Naive thymus-derived CD4-positive, alpha-beta T cell (primary cell): ENCODE measurements at places on chromosomes 16 and 17. TPM values are rescaled to one million over a fixed set of nuclear protein-coding genes. Genes with fewer than 3 reads are reported as not detected.
A peak's percentile ranks its signal among the peaks of the same experiment; 100 is the strongest.

HCRT gene
- total RNA-seq: not detected

- no peak for DNase-seq
These were observed 10.3 kb upstream of the IGFBP4 start for GRCh38 chr17:40432864-40433528.

DNA sequence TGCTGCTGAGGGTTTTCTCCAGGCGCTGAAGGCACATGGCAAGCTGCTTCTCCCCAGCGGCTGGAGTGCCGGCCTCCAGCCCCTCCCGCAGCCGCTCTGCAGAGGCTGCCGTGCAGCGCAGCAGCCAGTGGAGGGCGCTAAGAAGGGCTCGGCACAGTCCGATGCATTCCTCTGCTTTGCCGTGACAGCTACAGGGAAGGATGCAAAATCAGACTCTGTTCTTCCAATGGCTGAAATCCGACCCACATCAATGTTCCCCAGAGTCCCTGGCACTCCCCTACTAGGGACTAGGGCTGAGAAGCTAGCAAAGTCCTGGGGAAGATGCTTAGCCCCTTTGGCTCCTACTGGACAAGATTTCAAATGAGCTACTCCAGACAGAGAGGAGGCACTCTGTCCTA lies 19.0 kb downstream of the MED24 start:
- no peak for DNase-seq

- no peak for DNase-seq
These were observed 40.6 kb upstream of the CPNE2 start for GRCh38 chr16:57051696-57052228.

STX1B gene
- 4.2 TPM for total RNA-seq

DNA sequence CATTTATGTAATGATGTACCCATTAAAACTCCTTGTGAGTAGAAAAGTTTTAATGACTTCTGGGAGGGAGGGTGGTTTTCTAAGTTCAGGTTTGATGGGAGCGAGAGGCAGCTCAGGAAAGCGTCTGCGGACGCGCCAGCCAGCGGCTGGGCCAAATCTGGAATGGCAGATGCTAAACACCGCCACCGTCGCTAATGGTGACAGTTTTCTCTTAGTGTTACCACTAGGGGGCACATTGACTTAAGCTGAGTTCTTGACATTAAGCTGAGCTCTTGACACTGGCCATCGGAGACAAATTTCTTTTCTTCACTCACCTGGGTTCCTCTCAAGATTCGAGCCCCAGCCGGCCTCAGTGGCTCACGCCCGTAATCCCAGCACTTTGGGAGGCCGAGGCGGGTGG lies 6.7 kb downstream of the TRPV1 start:
- no peak for DNase-seq

DNA sequence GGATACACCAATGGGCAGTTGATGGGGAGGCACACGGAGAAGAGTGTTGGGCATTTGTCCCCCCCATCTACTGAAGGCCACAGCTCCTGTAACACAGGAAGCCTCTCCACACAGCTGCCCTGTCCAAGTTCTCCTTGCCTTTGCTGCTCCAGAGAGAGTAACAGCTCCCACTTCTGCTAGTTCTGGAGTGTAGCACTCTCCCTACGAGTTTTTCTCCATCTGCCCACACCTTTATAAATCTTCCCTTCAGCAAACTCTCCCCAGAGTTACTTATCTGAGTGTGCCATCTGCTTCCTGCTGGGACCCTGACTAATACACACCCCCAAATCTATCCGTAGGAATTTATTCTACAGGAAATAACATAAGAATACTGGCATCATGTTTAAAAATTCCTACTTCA lies 42.6 kb upstream of the ERN1 start:
- no peak for DNase-seq

PRAC2 gene
- not detected for total RNA-seq

GRCh38 chr17:40577611-40578065 lies 12.4 kb upstream of the CCR7 start:
- DNase-seq: no peak

DNA sequence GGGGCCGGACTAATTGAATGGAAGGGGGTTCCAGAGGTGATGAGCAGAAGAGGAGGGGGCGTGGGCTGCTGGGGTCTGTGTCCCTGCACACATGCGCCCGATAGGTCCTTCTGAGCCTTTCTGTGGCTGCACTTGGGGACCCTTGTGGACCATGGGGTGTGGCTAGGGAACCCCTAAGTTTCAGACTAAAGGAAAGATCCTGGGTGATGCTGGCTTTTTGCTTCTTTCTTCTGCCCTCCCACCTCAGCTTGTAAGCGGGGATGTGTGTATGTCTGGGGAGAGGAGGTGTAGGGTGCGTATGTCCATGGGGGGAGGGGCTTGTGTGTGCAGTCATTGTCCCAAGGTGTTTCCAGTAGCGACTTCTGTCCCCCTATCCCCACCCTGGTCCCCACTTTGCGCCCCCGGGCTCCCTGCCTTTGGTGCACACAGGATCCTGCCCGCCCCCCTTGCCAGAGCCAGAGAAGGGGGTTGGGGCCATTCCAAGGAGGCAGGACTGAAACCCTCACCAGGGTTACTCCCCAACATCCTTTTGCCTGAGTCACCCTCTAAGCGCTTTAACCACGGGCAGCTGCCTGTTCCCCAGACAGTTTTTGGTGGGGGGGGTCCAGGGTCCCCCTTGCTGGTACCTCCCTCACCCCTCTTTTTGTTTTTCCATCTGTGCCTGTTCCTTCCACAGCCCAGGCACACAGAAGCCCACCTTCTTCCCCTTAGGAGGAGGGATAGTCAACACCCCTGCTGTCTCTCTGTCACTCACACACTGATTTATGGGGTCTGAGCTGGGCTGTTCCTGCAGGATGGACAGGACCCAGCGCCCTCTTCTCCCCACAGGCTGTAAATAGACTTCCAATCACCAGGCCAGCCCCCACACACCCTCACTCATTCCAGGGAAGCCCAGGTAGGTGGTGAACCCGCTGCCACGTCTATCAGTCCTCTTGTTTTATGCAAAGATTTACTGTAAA lies 83.2 kb downstream of the ARHGAP23 start:
- DNase-seq: no peak

RHBDF2 gene
- total RNA-seq: 119 TPM

- DNase-seq: peak; percentile 82
These were observed 3.2 kb downstream of the MYL11 start for GRCh38 chr16:30377812-30378235.

- no peak for DNase-seq
These were observed 508.7 kb downstream of the KCNJ2 start for GRCh38 chr17:70677783-70678647.
